ENCODE measurements at places on chromosomes 11 and 22.

DNA sequence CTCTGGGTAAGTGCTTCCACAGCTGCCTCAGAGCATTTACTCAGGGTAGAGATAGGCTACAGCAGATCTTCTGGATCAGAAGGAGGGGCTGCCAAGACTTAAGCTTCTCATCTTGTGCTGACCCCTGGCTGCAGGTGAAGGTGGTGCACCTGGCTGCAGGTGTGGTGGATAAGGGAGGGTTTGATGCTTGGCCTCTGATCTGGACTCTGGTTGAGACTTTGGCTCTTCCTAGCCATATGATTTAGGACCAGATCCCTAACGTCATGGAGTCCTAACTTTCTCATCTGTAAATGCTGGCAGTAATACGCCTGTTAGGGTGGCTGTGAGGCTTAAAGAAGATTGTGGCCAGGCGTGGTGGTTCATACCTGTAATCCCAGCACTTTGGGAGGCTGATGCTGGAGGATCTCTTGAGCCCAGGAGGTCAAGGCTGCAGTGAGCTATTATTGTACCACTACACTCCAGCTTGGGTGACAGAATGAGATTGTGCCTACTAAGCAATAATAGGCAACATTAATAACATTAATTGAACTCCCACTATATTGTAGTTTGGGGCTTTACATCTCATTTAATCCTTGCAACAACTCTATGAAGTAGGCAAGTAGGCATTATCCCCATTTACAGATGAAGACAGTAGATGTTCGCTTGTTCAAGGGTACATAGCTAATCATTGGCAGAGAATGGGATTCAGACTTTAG lies 10.7 kb downstream of the DTX4 start:
- DNase-seq: no peak

- no peak for DNase-seq
These were observed 37.4 kb upstream of the SESN3 start for GRCh38 chr11:95268391-95268790.

GRCh38 chr11:110472858-110473257 lies 43.1 kb downstream of the FDX1 start:
- DNase-seq: no peak

GRCh38 chr22:36423461-36424404 lies 36.0 kb upstream of the MYH9 start:
- DNase-seq: no peak

DNA sequence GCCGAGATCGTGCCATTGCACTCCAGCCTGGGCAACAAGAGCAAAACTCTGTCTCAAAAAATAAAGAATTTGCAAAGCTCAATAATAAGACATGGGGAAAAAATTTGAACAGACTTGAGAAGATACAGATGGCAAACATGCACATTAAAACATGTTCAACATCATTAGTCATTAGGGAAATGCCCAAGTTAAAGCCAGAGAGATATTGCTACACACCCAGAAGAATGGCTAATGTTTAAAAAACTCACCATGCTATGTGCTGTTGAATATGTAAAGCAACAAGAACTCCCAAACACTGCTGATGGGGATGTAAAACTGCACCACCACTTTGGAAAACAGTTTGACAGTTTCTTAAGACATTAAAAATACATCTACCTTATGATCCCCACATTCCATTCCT lies 12.6 kb downstream of the LRRC75B start:
- DNase-seq: no peak

DNA sequence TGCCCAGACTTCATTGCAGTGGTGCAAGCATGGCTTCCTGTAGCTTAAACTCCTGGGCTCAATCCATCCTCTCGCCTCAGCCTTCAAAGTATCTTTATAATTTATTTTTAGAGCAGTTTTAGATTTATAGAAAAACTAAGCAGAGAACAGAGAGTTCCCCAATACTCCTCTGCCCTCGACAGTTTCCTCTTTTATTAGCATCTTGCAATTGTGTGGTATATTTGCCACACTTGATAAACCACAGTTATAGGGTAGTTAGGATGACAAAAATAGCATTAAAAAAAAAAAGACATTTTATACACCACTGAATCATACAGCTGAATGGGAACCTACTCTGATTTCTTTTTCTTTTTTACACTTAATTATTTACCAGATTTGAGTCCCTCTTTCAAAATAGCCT lies 31.2 kb downstream of the MS4A2 start:
- DNase-seq: no peak

DNA sequence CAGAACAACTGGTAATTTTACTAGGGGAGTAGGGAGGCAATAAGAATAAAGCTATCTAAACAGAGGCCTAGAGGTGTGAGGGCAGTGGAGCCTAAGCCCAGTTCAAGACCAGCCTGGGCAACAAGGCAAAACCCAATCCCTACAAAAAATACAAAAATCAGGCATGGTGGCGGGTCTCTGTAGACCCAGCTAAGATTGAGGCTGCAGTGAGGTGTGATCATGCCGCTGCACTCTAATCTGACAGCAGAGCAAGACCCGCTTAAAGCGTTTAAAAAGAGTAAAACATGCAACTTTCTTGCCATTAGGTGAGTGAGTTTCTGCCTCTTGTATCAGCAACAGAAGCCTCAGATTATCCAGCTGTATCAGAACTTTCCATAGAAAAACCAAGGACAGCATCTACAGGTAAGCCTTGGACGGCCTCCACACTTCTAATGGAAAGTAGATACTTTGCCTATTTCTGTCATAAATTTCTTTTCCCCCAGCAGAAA lies 12.1 kb downstream of the TAF1D start:
- DNase-seq: no peak

DNA sequence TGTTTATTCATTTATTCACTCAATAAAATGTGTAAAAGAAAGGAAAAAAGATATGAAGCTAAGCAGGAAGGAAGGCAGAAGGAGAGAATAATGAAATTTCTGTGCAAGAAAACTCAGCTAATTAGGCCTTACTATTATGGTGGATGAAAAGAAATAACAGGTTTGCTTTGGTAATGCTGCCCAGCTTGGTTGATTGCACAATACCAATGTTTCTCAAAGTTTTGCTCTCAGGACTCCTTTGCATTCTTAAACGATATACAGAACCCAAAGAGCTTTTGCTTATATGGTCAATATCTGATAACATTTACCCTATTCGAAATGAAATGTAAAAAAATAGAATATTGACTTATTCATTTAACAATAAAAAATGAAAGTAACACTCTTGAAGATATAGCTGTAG lies 7.3 kb upstream of the CTSC start:
- no peak for DNase-seq

- no peak for DNase-seq
These were observed 54.8 kb downstream of the PTPRJ start for GRCh38 chr11:48034926-48035871.

DNA sequence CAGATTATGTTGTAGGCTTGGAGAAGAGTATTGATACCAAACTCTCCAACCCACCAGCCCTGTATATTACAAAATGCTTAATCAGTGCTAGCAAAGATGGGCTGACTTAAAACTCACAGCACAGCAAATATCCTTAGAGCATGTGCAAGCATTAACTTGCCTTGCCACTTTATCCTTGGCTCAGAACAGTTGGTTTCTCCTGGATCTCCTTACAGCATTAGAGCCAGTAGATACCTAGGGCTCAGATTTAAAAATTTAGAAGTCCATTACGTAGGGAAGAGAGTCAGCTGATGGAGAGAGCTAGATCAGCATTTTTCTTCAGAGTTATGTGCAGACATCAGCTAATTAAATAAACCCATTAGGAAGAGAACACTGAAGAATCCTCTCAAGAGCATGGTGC lies 198.5 kb upstream of the ZBED5 start:
- DNase-seq: no peak

DNA sequence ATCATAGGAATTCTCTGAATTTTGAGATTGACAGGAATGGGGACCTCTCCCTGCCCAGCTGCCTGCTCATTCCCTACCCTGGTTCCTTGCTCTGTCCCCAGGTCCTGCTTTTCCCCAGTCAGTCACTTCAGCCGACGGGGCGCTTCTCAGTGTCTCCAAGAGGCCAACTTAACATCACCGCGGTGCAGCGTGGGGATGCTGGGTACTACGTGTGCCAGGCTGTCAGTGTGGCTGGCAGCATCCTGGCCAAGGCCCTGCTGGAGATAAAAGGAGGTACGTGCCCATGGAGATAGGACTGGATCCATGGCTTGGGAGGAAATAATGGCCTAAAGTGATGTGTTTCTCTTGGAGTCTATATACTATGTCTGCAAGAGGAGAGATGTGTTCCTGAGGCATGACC lies 7.0 kb downstream of the ROBO3 start:
- no peak for DNase-seq

DNA sequence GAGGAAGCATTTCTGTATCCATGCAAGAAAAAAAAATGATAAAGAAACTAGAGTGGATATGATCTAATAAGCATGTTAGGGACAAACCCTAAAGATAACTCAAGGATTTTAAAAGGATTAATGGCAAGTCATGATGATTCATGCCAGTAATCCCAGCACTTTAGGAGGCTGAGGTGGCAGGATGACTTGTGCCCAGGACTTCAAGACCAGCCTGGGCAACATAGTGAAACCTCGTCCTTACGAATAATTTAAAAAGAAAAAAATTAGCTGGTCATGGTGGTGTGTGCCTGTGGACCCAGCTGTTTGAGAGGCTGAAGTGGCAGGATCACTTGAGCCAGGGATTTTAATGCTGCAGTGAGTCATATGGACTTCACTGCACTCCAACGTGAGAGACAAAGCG lies 145.5 kb upstream of the BLID start:
- DNase-seq: no peak

DNA sequence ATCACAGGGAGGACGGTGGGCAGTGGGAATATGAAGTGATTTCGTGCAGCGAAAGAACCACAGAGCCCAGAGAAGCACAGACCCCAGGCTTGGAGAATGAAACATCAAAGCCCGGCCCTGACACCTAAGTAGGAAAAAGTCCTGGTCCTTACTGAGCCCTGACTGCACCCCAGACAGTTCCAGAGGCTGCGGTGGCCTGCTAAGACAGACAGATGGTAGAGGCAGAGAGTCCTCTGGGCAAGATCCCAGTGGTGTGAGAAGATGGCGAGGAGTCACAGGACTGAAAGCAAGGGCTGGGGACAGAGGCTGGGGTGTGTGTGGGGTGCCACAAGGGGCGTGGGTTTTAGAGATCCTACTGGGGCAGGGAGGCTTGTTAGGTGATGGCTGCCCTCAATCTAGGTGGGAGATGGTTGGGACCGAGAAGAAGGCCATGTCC lies 3.7 kb downstream of the CBX6 start:
- no peak for DNase-seq

DNA sequence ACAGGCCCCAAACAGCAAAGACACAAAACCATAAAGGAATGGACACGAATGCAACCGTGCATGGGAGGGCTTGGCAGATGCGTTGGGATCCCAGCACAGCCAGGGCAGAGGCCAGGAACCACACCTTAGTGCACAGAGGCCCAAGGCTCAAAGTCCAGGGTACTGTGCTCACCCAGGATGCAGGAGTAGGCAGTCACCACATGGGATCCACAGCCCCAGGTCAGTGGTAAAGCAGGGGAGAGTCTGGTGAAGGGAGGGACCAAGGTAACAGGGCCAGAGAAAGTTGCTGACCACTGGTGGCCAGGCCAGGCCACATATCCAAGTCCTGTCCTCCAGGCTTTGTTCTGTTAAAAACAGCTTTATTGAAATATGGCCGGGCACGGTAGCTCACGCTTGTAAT lies 6.5 kb upstream of the CERK start:
- no peak for DNase-seq

GRCh38 chr22:30861131-30861530 lies 107.4 kb downstream of the MORC2 start:
- DNase-seq: no peak

- DNase-seq: no peak
These were observed 51.1 kb upstream of the KCNQ1OT1 start for GRCh38 chr11:2750682-2751522.

DNA sequence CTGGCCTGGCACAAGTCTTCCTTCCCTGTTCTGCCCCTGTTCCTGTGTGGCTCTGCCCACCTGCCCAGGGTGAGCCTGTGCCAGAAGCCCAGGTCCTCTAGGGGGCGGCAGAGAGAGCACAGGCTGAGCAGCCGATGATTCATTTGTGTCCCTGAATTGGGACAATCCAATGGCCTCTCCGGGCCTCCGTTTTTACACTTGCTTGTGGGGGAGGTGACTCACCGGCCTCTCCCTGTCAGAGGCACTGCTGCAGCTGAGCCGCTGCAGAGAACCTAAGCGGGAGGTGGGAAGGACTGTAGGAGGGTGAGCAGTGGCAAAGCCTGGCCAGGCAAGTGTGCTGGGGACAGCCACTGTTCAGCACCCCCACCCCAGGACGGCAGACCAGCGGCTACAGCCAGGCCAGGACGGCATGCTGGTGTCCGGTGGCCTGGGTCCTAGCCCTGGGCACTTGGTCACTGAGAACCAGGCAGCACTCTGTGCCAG lies 65.2 kb upstream of the LMO1 start:
- peak; percentile 57 for DNase-seq

DNA sequence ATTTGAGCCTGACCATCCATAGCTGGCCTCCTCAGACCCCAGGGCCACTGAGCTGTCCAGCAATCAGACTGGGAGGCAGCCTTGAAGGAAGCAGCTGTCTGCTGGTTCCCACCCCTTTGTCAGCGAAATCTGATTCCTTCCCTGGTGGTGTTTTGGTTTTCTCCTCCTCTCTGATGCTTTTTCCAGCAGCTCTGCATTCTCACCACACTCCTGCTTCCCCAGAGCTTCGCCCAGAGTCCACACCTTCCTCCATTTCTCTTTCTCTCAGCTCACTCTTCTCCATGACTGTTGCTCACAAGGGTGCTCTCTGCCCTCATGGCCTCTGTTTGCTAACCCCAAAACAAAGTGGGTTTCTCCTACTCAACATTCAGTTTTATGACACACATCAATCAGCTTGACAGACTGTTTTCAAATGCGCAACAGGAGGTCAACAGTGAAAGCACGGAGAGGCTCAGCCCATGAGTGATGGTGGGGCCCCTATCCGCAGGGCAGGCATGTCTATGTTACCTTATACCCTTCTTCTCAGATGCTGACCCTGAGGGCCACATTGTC lies 130.6 kb upstream of the MTNR1B start:
- no peak for DNase-seq

DNA sequence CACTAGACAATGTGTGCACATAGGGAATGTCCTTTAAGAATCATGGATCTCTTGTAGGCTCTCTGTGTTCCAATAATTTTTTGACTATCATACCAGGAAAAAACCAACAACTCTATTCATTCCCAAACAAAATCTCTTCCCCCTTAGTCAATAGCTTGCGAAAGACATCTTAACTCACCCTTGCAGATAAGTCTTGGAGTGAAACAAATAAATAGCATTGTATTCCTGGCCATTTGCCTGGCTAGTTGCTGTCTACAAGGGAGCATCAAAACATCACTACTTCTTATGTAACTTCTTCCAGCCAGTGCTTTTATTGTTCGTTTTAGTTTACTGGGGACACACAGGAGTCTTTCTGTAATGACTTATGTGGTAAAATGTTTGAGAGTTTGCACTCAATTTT lies 29.4 kb downstream of the SCN3B start:
- DNase-seq: no peak

- DNase-seq: no peak
These were observed 9.8 kb downstream of the PPFIBP2 start for GRCh38 chr11:7523416-7524210.

- DNase-seq: no peak
These were observed 423 bp downstream of the PEX16 start for GRCh38 chr11:45917286-45917622.

- no peak for DNase-seq
These were observed 23.3 kb downstream of the ELF5 start for GRCh38 chr11:34490304-34490703.

All from activated T-cell treated with anti-CD3 and anti-CD28 coated beads for 24 hours (primary cell).